Airway epithelial cell (primary cell): ENCODE measurements at places on chromosomes 2 and 18. TPM values are rescaled to one million over a fixed set of nuclear protein-coding genes. Genes with fewer than 3 reads are reported as not detected.

THOC1 gene
- total RNA-seq = 19.1 and 35.6 TPM in 2 replicates

CSRNP3 gene
- total RNA-seq = 1.1 and 4.8 TPM in 2 replicates

CRYBA2 gene
- total RNA-seq = not detected in 2 replicates

ADD2 gene
- not detected in 2 replicates for total RNA-seq

M1AP gene
- total RNA-seq = 0.56 and 0.63 TPM in 2 replicates

C2orf78 gene
- total RNA-seq = not detected in 2 replicates

APOB gene
- total RNA-seq = not detected in 2 replicates

MC4R gene
- not detected in 2 replicates for total RNA-seq
